Fibroblast of skin of left biceps (primary cell): ENCODE measurements at places on chromosomes 13 and 19.

GRCh38 chr19:15471639-15472101 is 7.3 kb upstream of the RASAL3 start:
- no peak for DNase-seq

DNA sequence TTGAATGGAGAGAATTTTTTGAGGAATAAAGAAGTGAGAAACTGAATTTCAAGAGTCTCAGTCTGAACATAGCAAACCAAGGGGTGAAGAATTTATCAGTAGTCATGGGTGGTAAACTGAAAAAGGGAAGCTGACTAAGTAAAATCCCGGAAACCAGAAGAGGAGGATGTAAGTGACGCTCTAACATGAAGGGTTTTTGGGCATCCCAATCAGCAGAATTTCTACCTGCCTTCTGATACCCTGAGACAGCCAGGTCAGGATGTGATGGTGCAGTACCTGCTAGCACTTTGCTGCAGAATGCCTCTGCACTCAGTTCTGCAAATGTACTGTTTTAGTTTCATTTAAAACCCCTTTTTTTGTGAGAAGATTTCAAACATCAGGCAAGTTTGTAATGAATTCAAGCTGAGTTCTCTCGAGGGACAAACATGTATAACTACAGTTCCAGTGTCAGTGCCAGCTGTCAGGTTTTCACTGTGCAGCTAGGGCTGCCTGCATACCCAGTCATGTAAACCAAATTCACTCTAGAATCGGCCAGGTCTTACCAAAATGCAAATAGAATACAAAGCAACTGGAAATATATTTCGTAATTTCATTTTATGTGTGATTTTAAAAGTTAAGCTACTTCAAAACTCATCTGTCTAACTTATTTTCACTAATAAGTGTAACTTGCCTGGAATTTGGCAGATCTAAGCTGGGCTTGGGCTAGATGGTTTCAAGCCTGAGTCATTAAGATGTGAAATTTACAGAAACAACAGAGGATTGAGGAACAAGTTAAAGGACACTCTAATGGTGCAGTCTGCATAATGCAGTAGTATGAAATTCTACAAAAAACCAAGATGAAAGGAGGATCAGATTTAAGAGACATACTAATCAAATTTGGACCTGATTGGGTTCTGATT is 13.8 kb downstream of the METTL21C start:
- DNase-seq = no peak

DNA sequence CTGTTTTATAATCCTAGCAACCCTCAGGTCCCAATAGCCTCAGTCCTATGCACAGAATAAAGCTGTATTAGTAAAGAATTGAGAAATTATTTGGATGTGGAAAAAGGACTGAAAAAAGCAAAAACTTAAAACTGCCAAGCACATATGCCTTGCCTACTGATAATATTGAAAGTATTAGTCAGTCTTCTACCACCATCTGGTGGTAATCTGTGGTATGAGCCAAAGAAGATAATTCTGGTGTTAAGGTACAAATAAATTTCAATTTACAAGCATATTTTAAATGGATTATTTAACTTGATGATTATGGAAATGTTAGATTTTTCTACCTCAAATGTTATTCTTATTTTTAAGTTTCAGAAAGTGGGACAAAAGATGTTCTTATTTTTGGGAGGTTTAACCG is 460.3 kb upstream of the KLHL1 start:
- DNase-seq = peak; percentile 1

- no peak for DNase-seq
Observed at GRCh38 chr19:4284176-4284958, 5.3 kb downstream of the SHD start.

DNA sequence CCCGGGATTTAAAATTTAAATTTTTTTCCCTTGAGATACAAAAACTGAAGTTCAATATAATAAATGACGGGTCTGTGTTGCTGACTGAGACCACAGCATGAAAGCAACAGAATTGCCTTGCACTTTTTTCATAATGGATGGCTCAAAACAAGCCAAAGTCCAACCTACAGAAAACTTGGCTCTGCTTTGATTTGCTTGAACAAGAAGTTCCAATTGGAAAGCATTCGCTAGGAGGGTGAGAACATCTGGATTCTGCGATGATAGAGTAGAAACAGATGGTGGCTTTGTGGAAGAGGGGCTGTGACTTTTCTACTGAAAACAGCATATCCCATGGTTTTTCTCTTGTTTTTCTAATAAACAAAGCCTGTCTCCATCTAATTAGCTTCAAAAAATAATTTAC is 46.4 kb downstream of the THSD1 start:
- DNase-seq = peak; percentile 54

GRCh38 chr13:87087741-87088140 is 583.4 kb upstream of the SLITRK5 start:
- DNase-seq = no peak

GRCh38 chr19:2540646-2541454 is 64.9 kb downstream of the GADD45B start:
- peak; percentile 97 for DNase-seq

- no peak for DNase-seq
Observed at GRCh38 chr19:28948026-28948425, 264.9 kb downstream of the UQCRFS1 start.

- DNase-seq = no peak
Observed at GRCh38 chr13:29543230-29544215, 52.0 kb downstream of the SLC7A1 start.

GRCh38 chr13:30192320-30193093 is 114.8 kb downstream of the KATNAL1 start:
- DNase-seq = no peak

DNA sequence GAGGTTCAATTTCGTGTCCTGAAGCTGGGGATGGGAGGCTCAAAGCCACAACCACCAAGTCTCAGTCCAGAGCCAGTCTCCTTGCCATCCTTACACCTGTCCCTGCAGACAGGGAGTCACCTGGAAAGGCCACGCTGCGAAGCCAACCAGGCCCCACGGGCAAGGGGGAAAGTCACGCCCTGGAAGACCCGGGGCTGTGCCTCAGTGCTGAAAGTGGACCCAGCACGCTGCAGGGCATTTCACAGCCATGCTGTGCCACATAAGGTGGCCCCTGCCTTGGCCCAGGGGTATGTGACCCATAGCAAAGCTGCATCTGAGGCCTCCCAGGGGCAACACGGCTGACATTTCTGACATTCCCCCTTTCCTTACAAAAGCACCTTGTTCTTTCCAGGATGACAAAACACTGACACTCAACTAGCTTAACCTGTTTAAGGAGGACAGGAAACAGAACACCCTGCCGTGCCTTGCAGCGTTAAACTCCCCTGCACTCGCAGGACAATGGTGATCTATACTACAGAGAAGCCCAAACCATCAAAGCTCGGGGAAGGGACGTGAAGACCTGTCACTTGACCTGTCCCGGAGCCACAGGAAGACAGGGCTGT is 14.8 kb downstream of the CHERP start:
- no peak for DNase-seq

GRCh38 chr19:4386041-4386782 is 14.1 kb downstream of the SH3GL1 start:
- no peak for DNase-seq

DNA sequence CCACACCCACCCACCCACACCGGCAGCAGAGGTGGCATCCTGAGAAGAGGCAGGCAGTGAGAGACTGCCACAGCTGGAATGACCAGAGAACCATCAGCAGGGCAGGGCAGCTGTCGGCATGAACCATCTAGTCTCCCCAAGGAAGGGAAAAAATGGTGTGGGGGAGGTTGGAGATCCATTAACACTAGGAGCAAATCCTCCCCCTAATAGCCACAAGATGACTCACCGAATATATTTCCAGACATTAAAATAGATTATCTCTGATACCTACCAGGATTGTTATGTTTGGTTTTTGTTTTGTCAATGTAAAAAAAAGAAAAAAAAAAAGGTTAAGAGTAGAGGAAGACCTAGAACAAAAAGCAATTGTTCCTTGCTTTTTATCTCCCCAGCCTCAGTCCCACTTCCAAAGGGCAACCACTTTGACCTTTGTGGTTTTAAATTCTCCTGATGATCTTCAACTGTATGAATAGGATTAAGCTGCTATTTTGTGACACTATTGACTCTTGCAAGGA is 34.2 kb downstream of the THSD1 start:
- no peak for DNase-seq

DNA sequence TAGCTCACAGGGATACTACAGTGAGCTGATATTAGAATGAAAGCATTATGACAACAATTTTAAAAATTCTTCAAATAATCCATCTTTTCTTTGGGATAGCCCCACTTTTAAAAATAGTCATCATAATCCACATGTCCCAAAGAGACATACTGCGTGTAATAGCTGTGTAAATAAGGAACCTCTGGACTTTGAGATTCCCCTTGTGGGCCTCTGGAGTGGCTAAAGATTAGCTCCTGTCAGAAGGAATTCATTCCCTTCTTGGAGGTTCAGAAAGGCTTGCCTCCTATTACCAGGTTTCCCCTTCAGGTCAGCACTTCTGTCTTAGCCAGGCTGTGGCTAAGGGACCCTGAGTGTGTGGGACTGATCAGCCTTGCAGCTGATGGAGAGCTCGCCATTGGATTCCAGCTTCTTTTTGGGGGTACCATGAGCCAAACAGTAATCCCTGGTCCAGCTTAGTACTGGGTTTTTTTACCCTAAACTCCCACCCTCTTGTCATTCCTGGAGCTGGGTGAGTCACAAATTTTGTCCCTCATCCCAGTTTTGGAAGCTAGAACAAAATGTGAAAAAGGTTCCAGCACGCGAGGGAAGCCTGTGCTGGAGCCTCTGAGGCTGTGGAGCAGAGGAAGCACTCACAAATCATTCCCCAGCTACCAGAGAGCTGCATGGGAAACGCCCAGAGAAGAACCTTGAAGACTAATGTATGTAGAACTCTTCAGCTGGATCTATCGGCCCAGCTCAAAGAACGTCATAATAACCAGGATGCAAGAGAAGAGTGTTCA is 96.7 kb downstream of the RNASEH2B start:
- DNase-seq = no peak

- DNase-seq = no peak
Observed at GRCh38 chr19:31278555-31279435, 70.4 kb downstream of the TSHZ3 start.

DNA sequence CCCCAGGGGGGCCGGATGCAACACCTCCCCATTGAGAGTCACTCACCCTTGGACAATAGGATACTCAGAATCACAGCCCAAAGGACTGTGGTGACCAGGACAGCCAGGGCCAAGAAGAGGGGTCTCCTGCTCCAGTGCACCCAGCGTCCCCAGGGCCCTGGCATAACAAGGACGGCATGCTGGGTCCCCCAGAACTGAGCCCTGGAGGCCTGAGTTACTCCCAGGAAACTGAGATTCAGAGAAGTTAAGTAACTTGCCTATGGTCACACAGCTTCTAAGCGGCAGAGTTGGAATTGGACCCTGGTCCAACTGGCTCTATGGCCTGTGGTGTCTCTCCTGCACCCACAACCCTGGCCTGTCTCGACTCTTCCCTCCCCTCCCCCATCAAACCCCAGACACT is 295 bp downstream of the CLEC4G start:
- DNase-seq = no peak
